ENCODE measurements at places on chromosomes 11 and 22. TPM values are rescaled to one million over a fixed set of nuclear protein-coding genes. Genes with fewer than 3 reads are reported as not detected.

GRCh38 chr11:108559340-108559739, 34.2 kb downstream of the EXPH5 start:
- DNase-seq, result no peak

Gene OR8A1
- total RNA-seq, result not detected

GRCh38 chr11:127993788-127994187, 593.6 kb downstream of the ETS1 start:
- DNase-seq, result no peak

DNA sequence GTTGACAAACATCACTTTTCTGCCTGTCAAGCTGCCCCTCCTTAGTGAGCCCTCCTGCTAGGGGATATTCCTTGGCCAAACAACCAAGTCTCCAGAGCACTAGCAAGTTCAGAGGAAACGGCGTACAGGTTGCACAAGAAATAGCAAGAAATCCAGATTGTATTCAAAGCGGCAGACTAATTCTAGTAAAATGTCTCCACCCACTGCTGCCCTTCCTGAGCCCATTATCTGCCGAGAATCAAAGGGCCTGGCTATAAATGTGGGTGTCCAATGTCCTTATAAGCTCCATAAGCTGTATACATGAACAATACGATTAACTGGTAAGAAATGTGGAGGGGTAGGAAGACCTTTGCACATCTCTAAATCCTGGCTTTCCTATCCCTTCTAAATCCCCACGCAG, 44.0 kb upstream of the AKIP1 start:
- no peak for DNase-seq

DNA sequence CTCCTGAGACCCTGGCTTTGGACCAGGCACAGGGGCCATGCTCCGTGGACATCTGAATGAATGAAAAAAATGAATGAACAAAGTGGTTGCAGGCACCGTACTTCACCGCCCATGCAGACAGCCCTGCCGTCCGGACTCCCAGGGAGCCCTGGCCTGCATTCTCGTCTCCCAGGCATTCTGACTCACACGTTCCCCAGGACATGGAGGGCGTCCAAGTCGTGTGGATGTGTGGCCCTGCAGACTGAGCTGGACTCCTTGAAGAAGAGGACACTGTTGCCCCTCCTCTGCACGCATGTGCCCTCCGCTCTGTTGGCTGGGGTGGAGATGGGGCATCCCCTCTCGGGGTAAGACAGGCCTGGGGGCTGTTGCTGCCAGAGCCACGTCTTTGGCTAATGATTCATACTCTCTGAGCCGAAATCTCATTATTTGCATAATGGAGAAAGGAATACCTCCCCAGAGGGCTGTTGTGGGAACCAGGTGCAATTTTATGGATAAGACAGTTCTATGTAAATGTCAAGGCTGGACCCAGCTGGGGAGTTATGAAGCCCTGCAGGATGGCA, 49.7 kb downstream of the RTL6 start:
- no peak for DNase-seq

DNA sequence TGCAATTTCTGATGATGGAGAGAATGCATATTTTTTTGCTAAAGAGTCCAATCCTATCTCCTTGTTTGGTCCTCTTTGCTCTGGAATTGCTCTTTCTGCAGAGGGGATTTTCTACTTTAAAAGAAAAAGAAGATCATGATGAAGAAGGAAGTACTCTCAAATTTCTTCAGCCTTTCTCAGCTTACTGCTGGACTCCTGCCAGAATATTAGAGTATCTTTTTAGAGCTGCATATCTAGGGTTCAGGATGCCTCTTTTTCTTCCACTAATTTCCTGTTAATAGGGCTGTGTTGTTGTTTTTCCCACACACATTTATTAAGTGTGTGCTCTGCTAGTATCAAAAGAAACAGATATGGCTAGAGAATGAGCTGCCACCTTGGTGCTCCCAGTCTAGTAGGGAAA, 18.2 kb downstream of the UBASH3B start:
- no peak for DNase-seq

DNA sequence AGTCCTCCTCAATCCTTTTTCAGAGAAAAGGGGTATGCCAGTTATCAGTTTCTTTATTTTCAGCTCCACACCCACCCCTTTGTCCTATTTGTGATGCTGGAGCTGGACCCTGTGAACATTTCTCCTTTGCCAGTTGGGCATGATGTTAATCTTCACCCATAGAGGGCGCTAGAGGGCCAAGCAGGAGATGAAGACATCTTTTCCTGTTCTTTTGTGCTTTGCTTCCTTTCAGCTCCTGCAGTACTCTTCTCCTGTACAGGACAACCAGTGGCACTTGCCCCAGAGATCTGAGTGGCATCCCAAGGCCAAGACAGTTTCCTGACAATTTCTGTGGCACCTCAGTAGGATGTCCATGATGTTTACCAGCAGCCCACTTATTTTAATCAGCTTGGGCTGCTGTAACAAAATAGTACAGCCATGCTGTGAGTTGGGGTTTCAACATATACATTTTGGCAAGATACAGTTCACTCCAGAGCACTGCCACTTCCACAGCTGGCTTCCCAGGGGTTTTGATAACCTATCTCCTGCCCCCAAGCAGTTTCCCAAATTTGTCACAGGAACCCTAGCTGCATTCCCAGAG, 4.6 kb downstream of the SAA2 start:
- DNase-seq, result peak; percentile 24

Gene TENM4
- total RNA-seq, result 0.03 TPM

Gene PNPLA5
- not detected for total RNA-seq

- DNase-seq, result no peak
Measured at GRCh38 chr22:24483976-24484545, 11.1 kb upstream of the UPB1 start.

GRCh38 chr11:110069158-110069737, 23.9 kb upstream of the ZC3H12C start:
- DNase-seq, result no peak

Gene MIAT
- total RNA-seq, result 237 TPM

DNA sequence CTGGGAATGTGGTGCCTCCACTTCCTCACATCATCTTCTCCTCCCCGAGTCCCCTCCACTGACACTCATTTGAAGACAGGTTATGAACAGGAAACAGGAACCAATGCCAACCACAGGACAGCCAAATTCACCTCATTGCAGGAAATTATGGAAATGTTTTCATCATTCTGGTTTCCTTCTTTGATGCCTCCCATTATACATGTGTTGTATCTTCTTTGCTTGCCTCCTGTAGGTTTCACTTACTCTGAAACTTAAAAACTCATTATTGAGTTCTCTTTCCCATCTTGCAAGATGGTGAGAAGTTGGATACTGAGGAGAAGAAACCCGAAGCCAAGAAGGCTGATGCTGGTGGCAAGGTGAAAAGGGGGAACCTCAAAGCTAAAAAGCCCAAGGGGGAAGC, 108.5 kb downstream of the PHF21B start:
- DNase-seq, result no peak

DNA sequence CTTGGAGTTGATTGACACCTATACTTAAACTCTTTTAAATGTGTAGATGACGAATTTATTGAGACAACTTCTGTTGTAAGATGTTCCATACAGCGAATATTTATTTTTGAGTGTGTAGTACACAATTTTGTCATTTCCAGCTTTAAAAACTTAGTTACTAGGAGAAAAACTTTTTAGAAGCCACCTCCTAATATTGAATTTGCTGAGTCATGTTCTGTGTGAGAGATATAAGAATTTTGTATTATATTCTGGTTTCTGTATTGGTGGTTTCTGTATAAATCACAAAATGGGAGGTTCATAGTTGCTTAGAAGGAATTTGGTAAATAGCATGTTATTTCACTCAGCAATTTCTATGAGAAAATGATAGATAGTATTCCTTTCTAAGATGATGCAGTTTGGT, 171.3 kb downstream of the WNT11 start:
- DNase-seq, result no peak

GRCh38 chr22:22235558-22235957, 9.0 kb upstream of the VPREB1 start:
- peak; percentile 42 for DNase-seq

Gene SYTL2
- total RNA-seq, result 19.8 TPM

Gene PLAAT5
- 0.16 TPM for total RNA-seq

GRCh38 chr22:46865052-46865434, 102.6 kb downstream of the TBC1D22A start:
- no peak for DNase-seq

- DNase-seq, result no peak
Measured at GRCh38 chr22:48613566-48614200, 1214.0 kb downstream of the BRD1 start.

Gene C22orf15
- 1.6 TPM for total RNA-seq

Gene CLMP
- total RNA-seq, result 0.30 TPM

- DNase-seq, result no peak
Measured at GRCh38 chr22:36377022-36377631, 10.6 kb downstream of the MYH9 start.

Gene OR8G5
- not detected for total RNA-seq

Gene KDM4E
- not detected for total RNA-seq

Gene FAM180B
- 0.51 TPM for total RNA-seq

GRCh38 chr11:100805506-100806199, 118.6 kb downstream of the ARHGAP42 start:
- no peak for DNase-seq

GRCh38 chr11:65613091-65613928, 711 bp downstream of the MAP3K11 start:
- no peak for DNase-seq

Gene NLRP6
- 22.7 TPM for total RNA-seq

DNA sequence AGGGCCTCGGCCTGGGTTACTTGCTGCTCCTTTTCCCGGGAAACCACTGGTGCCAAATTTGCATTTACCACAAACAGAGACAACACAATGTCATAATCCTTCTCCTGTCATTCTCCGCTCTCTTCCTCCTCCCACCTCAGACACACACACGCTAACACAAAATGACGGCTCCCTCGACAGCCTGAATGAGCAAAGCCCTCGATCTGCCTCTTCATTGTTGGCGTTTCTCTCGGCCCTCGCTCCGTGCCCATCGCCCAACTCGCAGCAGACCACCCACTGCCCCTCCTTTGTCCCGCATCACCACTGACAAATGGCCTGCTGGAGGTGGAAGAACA, 12.5 kb upstream of the TCF20 start:
- DNase-seq, result no peak

DNA sequence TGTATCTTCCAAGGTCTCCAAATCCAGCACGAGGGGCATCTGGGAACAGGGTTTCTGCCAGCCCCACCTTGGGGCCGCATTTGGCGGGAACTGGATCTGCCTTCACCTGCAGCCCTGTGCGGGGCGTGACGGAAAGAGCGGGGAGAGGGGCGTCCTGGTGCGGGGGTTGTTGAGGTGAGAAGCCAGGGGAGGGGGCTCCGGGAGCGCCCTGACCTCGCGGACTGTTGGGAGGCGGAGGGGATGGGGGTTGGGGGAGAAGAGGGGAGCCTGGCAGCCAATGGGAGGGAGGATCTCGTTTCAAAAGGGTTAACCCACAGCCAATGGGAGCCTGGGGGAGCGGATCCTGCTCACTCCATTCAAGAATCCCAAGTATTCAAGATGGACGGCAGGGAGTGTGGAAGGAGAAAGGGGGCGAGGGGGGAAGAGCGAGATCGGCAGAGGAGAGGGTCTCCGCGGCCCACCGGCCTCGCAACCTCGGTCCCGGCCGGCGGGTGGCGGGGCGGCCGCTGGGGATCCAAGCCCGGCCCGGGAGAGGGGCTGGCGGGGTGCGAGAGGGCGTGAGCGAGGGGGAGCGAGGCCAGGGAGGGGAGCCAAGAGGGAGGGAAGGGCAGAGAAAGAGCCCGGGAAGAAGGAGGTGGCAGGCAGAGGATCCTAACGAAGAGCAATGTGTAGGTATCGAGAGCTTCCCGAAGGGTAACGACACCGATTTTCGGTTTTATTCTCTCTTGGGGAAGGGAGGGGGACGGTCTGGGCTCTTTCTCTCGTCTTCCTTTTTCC, 11.5 kb downstream of the YPEL4 start:
- DNase-seq, result no peak

DNA sequence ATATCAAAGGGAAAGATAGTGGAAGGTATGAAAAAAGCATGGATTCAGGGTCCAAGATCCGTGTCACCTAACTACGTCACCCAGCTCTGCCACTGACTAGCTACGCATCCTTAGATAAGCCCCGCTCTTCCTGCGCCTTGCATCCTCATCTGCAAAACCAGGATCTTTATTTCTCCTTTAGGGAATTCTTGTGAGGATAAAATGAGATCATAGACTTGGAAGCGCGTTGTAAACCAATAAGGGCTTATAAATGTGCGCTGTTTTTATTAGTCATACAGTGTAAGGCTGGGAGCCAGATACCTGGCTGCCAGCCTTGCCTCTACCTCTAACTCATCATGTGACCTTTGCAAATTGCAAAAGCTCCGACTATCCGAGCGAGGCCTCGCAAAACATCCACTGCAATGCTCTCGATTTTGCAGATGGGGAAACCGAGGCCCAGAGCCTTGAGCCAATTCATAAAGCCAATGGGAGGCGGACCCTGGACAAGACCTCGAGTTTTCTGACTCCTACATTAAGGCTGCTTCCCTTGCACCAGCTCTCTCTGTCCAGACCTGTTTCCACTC, 753 bp downstream of the PRPF19 start:
- no peak for DNase-seq

GRCh38 chr11:118241764-118242098, 10.4 kb downstream of the MPZL3 start:
- DNase-seq, result no peak

Gene SCT
- total RNA-seq, result not detected

GRCh38 chr11:40445391-40445790, 1014.1 kb downstream of the LRRC4C start:
- DNase-seq, result no peak

GRCh38 chr11:63998558-63999348, 12.5 kb downstream of the OTUB1 start:
- peak; percentile 21 for DNase-seq

GRCh38 chr22:46539169-46539568, 1.7 kb upstream of the CELSR1 start:
- no peak for DNase-seq

- DNase-seq, result no peak
Measured at GRCh38 chr11:21446939-21447590, 745.8 kb upstream of the ANO5 start.

- no peak for DNase-seq
Measured at GRCh38 chr11:36818410-36818809, 220.4 kb upstream of the RAG2 start.
